ENCODE measurements at places on chromosomes 5 and 9.

- no peak for DNase-seq
Measured at GRCh38 chr5:52864371-52864770, 76.7 kb downstream of the ITGA1 start.

DNA sequence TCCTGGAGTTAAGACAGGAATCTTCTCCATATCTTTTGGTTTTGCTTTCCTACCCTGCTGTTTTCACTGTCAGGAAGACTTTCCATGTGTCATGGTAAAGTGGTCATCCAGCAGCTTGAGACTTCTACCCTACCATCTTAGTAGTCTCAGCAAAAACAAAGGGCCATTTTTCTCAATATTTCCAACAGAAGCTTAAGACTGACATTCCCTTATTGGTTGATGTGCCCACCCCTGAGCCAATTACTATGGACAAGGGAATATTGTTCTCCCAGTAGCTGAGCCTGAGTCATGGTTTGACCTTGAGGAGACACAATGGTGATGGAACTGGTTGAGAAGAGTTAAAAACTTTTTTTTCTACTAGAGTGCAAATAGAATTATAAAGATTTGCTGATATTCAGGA is 105.6 kb downstream of the CSNK1G3 start:
- DNase-seq = no peak

DNA sequence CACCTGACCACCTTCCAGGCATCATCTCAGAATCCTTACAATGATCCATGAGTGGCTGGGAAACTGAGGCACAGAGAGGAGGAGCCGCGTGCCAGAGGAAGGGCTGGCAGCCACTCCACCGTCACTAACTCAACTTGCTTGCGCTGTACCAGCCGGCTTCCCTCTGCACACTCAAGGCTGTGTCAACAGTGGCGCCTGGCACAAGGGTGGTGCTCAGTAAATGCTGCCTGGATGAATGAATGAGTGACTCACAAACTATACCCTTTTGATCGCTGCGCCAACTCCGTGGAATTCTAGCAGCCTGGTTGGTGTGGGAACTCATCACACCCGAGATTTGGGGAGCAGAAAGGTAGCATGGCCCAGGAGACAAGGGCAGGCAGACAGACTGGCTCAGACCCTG is 21.9 kb downstream of the PRRX2 start:
- DNase-seq = no peak

- no peak for DNase-seq
Measured at GRCh38 chr9:82206946-82207345, 218.4 kb downstream of the SPATA31D1 start.

DNA sequence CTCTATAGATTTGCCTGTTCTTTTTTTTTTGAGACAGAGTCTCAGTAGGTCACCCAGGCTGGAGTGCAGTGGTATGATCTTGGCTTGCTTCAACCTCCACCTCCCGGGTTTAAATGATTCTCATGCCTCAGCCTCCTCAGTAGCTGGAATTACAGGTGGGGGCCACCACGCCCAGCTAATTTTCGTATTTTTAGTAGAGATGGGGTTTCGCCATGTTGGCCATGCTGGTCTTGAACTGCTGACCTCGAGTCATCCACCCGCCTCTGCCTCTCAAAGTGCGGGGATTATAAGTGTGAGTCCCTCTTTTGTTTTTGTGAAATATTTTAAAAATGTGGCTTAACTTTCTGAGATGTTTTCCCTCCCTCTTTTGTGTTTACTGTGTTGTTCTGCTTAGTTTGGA is 29.2 kb downstream of the HSPA4 start:
- no peak for DNase-seq

Measured in stimulated activated CD4-positive, alpha-beta T cell treated with anti-CD3 and anti-CD28 coated beads, Interleukin-1b, Interleukin-23, amount 100 ng/mL, for 1 hour (primary cell).